NK-92 treated with Interleukin-12 subunit alpha and Interleukin-12 subunit beta, amount 100 ng/mL, for 24 hours (cell line): ENCODE measurements at places on chromosomes 16 and 17.

DNA sequence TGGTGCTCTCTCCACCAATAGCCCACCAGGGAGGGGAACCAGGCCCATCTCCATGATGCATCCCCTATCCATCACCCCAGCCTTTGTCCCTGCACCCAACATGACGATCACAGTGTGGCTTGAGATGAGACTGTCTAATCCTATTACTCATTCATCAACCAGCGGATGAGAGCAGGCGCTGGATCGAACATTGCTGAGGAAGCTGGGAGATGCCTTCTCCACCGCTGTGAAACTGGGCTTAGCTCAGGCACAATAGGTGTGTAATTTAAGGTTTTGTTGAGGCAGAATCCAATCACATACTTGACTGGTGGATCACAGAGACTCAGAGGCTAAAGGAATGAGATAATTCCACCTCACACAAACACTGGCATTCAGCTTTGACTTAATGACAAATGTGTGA is 64.6 kb upstream of the IRX3 start:
- DNase-seq, result no peak

DNA sequence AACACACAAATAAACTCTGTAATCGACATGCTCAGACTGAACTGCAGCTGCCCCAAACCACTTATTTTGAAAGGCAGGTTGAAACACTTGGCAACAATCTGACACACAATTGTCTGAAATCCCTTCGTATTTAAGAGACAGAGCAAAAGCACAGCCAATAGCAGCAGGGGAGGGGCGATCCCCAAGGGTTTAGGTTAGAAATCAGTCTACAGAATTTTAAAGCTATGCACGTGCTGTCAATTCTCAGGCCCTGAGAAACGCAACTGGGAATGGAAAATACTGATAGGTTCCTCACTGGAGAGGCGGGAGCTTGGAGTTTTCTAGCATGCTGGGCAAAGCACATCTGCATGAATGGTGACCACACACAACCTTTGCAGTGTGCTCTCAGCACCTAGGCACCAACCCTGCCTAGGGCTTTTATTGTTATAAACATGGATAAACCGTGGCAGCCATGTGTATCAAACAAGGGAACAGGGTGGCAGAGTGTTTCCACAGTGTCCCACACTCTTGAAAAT is 168.0 kb downstream of the AATF start:
- DNase-seq, result no peak

DNA sequence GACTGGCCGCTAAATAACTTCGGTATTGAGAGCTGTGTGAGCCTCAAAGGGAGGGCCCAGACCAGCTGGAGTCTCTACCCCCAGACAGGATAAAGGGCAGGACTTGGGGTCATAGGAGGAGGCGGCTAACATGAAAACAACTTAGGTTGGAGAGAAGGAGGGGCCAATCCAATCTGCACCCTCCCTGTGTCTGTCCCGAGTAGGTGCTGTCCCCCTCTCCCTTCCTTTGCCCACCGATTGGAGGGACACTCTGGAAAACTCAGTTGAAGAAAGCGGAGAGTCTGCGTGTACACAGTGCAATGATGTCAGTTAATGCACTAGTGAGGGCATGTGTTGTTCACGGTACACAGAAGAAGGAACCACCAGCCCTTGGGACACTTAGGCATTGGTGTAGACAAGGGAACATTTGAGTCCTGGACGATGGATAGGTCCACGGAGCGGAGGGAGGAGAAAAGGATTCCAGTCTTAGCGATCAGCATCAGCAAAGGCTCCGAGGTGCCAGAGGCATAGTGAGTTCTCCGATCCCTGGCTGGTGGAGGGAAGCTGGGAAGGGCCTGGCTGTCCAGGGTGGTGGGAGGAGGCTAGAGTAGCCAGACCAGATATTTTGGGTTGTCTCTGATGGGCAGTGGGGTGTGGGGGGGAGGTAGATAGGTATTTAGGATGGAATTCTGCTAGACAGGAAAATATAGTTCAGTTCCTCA is 761 bp downstream of the NOL3 start:
- no peak for DNase-seq

DNA sequence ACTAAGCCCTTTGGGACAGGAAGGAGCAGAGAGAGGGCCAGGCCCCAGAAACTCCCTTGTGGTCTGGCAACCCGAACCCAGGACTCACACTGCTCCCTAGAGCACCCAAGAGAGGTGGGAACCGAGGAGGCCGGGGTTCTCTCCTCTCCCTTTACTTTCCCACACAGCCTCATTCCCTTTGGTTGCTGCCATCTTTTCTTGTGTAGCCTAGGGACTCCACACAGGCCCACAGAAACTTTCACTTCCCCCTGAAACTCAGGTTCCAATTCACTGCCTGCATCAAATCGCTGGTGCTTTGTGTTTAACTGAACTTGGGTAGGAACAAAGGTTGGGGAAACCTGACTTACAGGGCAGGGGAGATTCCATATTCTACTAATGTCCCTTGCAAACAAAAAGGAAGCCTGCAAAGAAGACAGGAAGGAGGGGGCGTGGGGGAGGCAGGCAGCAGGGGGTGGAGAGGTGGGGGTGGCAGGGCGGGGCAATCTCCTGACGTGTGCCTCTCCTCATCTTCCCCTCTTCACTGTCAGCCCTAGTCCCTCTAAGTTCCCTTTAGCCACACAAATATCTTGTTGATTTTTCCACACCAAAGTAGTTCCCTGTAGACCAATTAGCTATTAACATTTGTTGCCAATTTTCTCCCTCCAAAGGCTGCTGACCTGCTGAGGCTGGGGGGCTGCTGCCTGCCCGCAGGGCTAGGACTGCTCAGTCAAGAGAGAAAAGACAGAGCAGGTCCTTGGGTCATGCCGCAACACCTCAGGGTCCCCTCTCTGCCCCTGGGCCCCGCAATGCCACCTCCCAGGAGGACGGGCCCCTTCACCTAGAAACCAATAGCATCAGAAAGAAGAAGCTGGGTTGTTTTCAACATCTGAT is 8.0 kb downstream of the ST3GAL2 start:
- DNase-seq, result no peak

DNA sequence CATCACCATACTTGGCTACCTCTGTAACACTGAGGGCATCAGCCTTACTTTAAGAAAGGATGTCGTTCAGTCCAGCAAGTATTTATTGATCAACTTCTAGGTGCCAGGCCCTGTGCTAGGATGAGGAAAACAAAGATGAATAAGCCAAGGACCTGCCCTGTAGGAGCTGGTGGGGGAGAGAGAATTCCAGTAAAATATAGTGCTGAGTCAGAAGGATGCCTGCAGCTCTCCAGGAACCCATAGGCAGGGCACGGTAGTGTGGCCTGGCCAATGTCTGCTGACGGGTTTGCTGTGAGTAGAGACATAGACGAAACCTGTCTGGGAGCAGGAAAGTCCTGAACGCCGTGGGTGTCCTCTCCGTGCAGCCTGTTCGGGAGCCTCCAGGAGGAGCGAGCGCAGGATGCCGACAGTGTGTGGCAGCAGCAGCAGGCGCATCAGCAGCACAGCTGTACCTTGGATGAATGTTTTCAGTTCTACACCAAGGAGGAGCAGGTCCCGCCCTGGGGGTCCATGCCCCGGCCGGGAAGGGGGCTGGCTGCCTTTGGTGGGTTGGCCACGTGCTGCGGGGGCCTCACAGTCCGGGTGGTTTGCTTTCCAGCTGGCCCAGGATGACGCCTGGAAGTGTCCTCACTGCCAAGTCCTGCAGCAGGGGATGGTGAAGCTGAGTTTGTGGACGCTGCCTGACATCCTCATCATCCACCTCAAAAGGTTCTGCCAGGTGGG is 55.6 kb downstream of the USP43 start:
- no peak for DNase-seq

GRCh38 chr17:49618028-49618611 is 42.4 kb downstream of the NXPH3 start:
- DNase-seq, result no peak

DNA sequence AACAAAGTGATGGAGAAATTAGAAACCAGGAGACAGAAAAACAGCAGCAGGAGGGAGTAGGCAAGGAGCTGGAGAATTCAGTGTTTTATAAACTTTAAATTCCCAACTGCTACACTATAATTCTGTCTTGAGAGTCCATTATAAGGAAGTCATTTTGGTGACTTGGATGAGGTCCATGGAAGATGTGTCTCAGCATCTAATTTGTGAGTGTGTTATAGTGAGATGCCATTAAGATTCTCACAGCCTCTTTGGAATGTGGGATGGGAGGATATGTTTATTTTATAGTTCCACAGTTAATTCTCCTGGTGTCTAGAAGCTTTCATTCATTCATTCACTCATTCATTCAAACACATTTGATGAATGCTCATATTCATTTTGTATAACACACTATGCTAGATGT is 206.0 kb upstream of the MYOCD start:
- DNase-seq, result no peak

GRCh38 chr17:47700471-47701449 is 6.8 kb downstream of the TBKBP1 start:
- DNase-seq, result peak; percentile 72

GRCh38 chr16:17747081-17747756 is 276.5 kb upstream of the XYLT1 start:
- DNase-seq, result no peak

DNA sequence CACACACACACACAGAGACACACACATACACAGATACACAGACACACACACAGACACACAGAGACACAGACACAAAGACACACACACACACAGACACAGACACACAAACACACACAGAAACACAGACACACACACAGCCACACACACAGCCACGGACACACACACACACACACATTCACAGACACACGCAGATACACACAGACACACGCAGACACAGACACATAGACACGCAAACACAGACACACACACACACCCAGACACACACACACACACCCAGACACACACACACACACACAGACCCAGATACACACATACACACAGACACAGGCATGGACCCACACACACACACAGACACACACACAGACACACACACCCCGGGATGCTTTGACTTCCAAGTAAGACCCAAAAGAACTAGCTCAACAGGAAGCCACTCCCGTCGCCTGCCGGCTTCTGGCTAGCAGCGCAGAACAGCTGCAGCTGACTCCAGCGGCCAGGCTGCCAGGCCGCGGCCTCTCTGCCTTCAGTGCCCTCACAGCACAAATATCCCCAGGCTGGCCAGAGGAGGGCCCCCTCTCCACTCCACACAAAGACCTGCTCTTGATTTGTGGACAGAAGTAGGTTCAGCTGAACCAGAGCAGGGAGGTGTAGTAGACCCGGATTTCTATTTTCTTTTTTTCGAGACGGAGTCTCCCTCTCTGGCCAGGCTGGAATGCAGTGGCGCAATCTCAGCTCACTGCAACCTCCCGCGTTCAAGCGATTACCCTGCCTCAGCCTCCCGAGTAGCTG is 6.0 kb upstream of the CHRNE start:
- DNase-seq, result no peak

- DNase-seq, result no peak
These were observed 15.1 kb downstream of the YWHAE start for GRCh38 chr17:1384905-1385435.

GRCh38 chr17:33038740-33039139 is 47.1 kb downstream of the SPACA3 start:
- peak; percentile 7 for DNase-seq

DNA sequence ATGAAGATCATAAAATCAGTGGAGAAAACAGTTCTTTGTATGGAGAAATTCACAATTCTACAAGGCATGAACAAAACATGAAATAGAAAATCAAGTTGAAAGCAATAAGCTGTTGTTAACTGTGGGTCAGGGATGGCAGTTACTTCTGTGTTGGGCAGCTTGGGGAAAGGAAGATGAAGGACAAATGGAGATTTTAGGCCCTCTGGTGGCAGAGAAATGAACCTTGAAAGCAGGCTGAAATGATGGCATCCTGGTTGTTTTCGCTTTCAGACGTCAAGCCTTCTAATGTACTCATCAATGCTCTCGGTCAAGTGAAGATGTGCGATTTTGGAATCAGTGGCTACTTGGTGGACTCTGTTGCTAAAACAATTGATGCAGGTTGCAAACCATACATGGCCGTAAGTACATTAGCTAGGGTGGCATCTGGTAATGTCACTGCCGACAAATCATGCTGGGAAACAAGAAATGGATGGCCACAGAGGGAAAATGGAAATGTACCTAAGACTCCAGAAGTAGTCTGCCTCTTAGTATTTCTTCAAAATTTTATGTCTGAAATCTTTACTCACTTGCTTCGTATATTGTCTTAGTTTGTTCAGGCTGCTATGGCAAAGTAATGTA is 108.9 kb downstream of the MAP2K6 start:
- peak; percentile 12 for DNase-seq

GRCh38 chr17:39968761-39969160 is 6.0 kb downstream of the GSDMA start:
- no peak for DNase-seq

- no peak for DNase-seq
These were observed 293.7 kb downstream of the SEC14L1 start for GRCh38 chr17:77434136-77435114.

GRCh38 chr17:66706851-66707450 is 128.0 kb upstream of the CACNG5 start:
- DNase-seq, result no peak

DNA sequence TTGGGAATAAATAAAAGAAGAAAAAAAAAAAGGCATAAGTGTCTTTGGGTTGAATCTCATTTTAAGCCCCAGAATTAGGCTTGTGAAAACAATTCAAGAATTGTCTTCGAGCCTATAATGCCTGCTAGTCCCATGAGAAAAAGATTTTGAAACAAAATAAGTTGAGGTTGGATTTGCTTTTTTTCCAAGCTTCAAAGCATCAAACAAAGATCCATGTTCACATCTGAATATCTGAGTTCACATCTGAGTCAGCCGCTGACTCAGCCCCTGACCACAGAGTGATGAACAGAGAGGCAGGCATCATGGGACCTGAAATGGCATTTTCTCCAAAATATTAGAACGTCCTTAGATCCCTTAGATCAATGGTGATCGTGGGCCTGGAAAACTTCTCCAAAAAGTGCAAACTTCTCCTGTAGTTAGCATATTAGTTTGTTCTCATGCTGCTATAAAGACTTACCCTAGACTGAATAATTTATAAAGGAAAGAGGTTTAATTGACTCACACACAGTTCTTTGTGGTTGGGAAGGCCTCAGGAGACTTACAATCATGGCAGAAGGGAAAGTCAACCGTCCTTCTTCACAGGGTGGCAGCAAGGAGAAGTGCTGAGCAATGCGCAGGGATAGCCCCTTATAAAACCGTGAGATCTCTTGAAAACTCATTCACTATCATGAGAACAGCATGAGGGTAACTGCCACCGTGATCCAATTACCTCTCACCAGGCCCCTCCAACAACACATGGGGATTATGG is 294.6 kb upstream of the HSBP1 start:
- no peak for DNase-seq

DNA sequence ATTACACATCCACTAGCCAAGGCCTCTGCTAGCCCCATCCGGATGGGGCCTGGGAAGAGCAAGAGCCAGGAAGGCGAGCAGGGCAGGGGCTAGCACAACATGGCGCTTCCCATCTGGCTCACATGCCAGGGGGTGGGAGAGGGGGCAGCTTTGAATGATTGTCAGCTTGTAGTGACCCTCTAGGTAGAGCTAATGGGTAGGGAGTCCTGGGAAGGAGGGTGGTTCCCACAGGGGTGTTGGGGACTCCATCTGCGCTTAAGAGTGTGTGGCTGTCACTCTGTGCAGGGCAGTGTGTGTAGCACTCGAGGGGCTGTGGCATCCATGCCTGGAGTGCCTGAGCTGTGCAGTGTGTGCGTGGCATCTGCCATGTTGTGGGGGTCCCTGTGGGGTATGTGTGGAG is 24.5 kb downstream of the ARHGAP23 start:
- DNase-seq, result no peak

GRCh38 chr17:31085563-31085962 is 9.2 kb upstream of the NF1 start:
- no peak for DNase-seq

- no peak for DNase-seq
These were observed 167.5 kb downstream of the UTP18 start for GRCh38 chr17:51427856-51428255.
